PC-3 (cell line): ENCODE measurements at places on chromosomes 6 and 20. TPM values are rescaled to one million over a fixed set of nuclear protein-coding genes. Genes with fewer than 3 reads are reported as not detected.

Gene SULF2
- total RNA-seq: 340 and 372 TPM in 2 replicates

Gene COL19A1
- not detected in 2 replicates for total RNA-seq

Gene DACT2
- not detected in 2 replicates for total RNA-seq

Gene CRISP3
- total RNA-seq: not detected in 2 replicates

Gene RFX6
- total RNA-seq: 0.15 and 0.17 TPM in 2 replicates

Gene PBOV1
- total RNA-seq: not detected in 2 replicates

Gene ATAT1
- total RNA-seq: 4.6 and 6.1 TPM in 2 replicates

Gene CST2
- total RNA-seq: not detected in 2 replicates

DNA sequence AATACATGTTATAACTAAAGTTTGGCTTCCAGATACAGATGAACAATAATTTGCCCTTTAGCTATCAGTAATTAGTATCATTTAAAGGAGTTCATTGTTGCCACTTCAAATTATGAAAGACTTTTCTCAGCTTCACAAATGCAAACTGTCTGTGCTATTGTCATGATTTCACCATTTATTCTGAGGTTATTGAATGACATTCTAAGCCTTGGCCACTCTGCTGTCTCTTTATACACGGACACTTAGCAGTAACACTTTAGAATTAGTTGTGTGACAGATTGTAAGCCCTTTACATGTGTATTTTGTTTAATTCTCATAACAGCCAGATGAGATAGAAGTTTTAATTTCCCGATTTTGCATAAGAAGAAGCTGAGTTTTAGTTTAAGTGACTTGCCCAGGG, 176.6 kb downstream of the SLC35F1 start:
- H3K27ac ChIP-seq: no peak overlapping the region
- no peak for DNase-seq
- no peaks in the 10 kb centered on the region for H3K27me3 ChIP-seq
- H3K4me3 ChIP-seq: no peak overlapping the region
- H3K4me1 ChIP-seq: no peaks in the 10 kb centered on the region

DNA sequence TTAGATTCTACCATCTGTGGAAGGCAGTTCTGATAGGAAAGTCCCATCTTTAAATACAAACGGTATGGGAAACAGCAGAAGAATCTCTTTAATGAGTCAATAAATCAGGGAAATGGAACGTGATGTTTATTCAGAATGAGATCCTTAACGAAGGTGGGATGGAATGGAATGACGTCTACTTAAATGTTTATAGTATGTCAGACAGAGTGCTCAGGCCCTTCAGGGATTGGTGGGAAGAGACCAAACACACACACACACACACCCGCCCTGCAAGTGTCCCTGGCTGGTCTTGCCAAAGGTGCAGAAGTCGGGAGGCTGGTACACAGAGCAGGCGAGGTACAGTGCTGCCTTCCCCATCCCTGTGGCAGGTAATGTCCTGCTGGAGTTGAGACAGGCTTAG, 164.0 kb downstream of the FARS2 start:
- DNase-seq: no peak
- H3K36me3 ChIP-seq: no peaks in the 10 kb centered on the region
- no peaks in the 10 kb centered on the region for H3K4me1 ChIP-seq
- H3K27me3 ChIP-seq: no peaks in the 10 kb centered on the region

DNA sequence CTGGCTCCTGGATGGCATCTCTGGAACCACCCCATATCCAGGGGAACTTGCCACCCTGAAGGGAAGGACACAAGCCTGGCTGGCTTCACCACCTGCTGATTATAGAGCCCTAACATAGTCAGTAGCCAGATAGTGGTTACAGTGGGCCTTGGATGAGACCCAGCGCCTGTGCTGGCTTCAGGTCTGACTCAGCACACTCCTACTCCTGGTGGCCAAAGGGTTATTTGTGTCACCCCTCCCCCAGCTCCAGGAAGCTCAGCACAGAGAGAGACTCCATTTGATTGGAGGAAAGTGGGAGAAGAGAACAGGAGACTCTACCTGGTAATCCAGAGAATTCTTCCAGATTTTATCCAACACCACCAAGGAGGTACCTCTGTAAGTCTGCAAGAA, 12.8 kb downstream of the SNX14 start:
- peak overlapping the region; percentile 28; the same call in 1 of the 2 replicates for H3K4me3 ChIP-seq
- peak overlapping the region; percentile 94 for H3K27ac ChIP-seq
- DNase-seq: peak; percentile 66
- H3K36me3 ChIP-seq: no peaks in the 10 kb centered on the region
- H3K4me1 ChIP-seq: peaks cover 31% of the 10 kb centered on the region

DNA sequence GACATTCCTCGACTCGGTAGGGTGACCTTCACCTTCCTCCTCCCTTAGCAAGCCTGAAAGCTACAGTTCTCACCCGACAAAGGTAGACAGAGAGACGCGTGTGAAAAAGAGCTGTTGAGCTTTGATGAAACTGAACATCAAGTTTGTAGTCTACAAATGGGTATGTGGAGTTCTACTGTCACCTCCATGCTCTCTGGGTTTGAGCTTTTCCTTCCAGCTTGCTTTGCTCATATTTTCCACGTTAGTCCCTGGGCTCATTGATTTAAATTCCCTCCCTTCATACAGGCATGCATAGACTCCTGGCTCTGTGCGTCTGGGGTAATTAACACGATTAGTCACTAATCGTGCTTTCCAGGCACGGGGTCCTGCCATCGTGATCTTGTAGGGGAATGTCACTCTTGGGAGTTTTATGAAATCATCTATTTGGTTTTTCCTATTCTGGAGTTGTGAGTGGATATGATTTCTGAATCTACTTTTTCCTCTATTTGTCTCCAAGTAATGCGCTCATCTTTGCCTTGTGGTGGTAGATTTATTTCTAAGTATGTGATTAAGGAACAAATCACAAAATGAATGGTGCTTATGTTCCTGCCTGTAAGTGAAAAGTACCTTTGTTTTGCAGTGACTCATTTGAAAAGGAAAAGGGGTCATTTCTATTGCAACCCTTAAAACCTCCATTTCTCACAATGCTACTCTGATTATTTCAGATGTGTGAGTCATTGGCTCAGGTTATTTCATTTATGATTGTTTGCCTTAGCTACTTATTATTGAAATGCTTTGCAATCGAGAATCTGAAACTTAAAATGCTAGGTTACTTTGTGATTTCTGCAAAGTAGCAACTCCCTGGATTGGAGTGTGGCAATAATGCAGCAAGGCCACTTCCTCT, 154.6 kb downstream of the ZDHHC14 start:
- no peaks in the 10 kb centered on the region for H3K36me3 ChIP-seq
- H3K27ac ChIP-seq: peak overlapping the region; percentile 83
- peak overlapping the region; percentile 34; the same call in 1 of the 2 replicates for H3K4me3 ChIP-seq
- peaks cover 17% of the 10 kb centered on the region for H3K4me1 ChIP-seq

GRCh38 chr20:62929051-62929538, 2.8 kb upstream of the DIDO1 start:
- peaks cover 18% of the 10 kb centered on the region for H3K4me1 ChIP-seq
- H3K4me3 ChIP-seq: peak overlapping the region; percentile 46; the same call in 1 of the 2 replicates
- peak; percentile 34 for DNase-seq
- H3K27me3 ChIP-seq: no peaks in the 10 kb centered on the region
- H3K27ac ChIP-seq: no peak overlapping the region

- DNase-seq: peak; percentile 67
- H3K36me3 ChIP-seq: 0 out of 2 replicates have a peak, but pooled peaks cover 4% of the 10 kb centered on the region
- peak overlapping the region; percentile 51 for H3K4me3 ChIP-seq
- H3K4me1 ChIP-seq: peaks cover 31% of the 10 kb centered on the region
- H3K27me3 ChIP-seq: no peaks in the 10 kb centered on the region
Observed at GRCh38 chr6:158475344-158476302, 84.3 kb upstream of the TMEM181 start.

GRCh38 chr6:72040111-72040510, 153.8 kb downstream of the RIMS1 start:
- H3K4me1 ChIP-seq: no peaks in the 10 kb centered on the region
- no peaks in the 10 kb centered on the region for H3K36me3 ChIP-seq
- 0 out of 2 replicates have a peak, but pooled peaks cover 2% of the 10 kb centered on the region for H3K27me3 ChIP-seq
- no peak overlapping the region for H3K4me3 ChIP-seq
- no peak overlapping the region for H3K27ac ChIP-seq
- no peak for DNase-seq

- no peak overlapping the region for H3K27ac ChIP-seq
- no peaks in the 10 kb centered on the region for H3K27me3 ChIP-seq
- no peak overlapping the region for H3K4me3 ChIP-seq
- no peaks in the 10 kb centered on the region for H3K4me1 ChIP-seq
- no peak for DNase-seq
- no peaks in the 10 kb centered on the region for H3K36me3 ChIP-seq
Observed at GRCh38 chr6:37777272-37777834, 42.2 kb upstream of the ZFAND3 start.

- H3K27me3 ChIP-seq: no peaks in the 10 kb centered on the region
- peak; percentile 71 for DNase-seq
- H3K4me3 ChIP-seq: peak overlapping the region; percentile 80
Observed at GRCh38 chr20:62366370-62367135, 559 bp downstream of the LAMA5 start.

GRCh38 chr20:13260650-13261279, 39.7 kb downstream of the ISM1 start:
- no peak for DNase-seq
- H3K36me3 ChIP-seq: no peaks in the 10 kb centered on the region

DNA sequence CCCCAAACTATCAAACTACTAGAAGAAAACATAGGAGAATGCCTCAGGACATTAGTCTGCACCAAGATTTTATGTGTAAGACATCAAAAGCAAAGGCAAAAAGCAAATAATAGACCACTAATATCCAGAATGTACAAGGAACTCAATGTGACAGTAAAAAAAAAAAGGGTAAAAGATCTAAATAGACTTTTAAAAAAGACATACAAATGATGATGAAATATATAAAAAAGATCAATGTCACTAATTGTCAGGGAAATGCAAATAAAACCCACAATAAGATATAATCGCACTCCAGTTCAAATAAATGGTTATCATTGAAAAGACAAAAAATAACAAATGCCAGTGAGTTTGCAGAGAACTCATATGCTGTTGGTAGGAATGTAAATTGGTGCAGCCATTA, 118.3 kb upstream of the DUSP22 start:
- peaks cover 7% of the 10 kb centered on the region; the same call in 1 of the 2 replicates for H3K27me3 ChIP-seq
- H3K27ac ChIP-seq: no peak overlapping the region

- H3K36me3 ChIP-seq: no peaks in the 10 kb centered on the region
- H3K27me3 ChIP-seq: no peaks in the 10 kb centered on the region
- H3K4me1 ChIP-seq: peaks cover 26% of the 10 kb centered on the region
Observed at GRCh38 chr6:5497896-5498578, 236.7 kb downstream of the FARS2 start.

GRCh38 chr6:11750682-11751081, 27.9 kb downstream of the ADTRP start:
- no peak overlapping the region for H3K27ac ChIP-seq
- H3K36me3 ChIP-seq: no peaks in the 10 kb centered on the region
- DNase-seq: no peak
- H3K27me3 ChIP-seq: no peaks in the 10 kb centered on the region
- no peaks in the 10 kb centered on the region for H3K4me1 ChIP-seq

DNA sequence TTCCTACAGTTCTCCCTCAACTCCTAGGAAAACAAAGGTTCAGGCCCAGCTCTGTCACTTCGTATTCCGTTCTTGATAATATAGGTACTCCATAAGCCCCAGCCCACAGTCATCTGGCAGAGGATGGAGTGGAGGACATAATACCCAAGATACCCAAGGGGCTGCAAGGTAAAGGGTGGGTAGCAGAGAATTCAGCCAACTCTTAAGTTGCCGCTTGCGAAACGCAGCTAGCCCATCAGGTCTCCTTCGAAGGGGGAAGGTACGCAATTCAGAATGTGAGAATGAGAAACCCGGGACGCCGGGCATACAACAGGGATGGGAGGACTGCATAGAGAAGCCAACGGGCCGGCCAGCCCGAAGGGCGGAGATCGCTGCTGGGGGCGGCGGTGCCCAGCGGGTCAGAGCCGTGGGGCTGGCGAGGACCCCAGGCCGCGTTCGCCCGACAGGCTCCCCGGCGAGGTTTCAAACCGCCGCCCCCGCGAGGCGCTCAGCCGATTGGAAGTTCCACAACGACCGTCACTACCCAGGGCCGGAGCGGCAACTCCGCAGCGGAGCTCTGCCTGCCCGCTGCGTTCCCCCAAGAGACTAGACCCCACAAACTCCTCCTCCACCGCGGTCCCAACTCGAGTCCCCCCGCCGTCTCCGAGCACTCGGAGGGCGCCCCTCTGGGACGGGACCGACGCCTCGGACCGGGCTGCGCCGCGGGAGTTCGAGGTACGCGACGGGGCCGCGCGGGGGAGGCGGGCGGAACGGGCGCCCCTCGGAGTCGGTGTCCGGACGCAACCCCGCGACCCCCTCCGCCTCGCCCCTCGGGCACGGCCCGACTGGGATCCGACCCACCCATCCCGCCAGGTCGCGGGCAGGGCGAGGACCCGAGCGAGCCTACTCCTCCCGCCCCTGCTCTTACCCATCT, 911 bp downstream of the CDK19 start:
- peak overlapping the region; percentile 86; the same call in 1 of the 2 replicates for H3K27ac ChIP-seq
- H3K36me3 ChIP-seq: no peaks in the 10 kb centered on the region
- peak overlapping the region; percentile 94 for H3K4me3 ChIP-seq
- DNase-seq: peak; percentile 12

- no peaks in the 10 kb centered on the region for H3K36me3 ChIP-seq
- no peak overlapping the region for H3K27ac ChIP-seq
- no peaks in the 10 kb centered on the region for H3K27me3 ChIP-seq
- peaks cover 4% of the 10 kb centered on the region; the same call in 1 of the 2 replicates for H3K4me1 ChIP-seq
- no peak overlapping the region for H3K4me3 ChIP-seq
- no peak for DNase-seq
Observed at GRCh38 chr6:118645395-118645794, 6.0 kb downstream of the CEP85L start.

GRCh38 chr6:138541823-138542481, 42.7 kb upstream of the NHSL1 start:
- peaks cover 3% of the 10 kb centered on the region; the same call in 1 of the 2 replicates for H3K4me1 ChIP-seq
- DNase-seq: no peak
- H3K27ac ChIP-seq: no peak overlapping the region
- no peak overlapping the region for H3K4me3 ChIP-seq
- no peaks in the 10 kb centered on the region for H3K36me3 ChIP-seq

GRCh38 chr6:122809001-122809400, 19.9 kb downstream of the SMPDL3A start:
- H3K4me1 ChIP-seq: no peaks in the 10 kb centered on the region
- DNase-seq: no peak
- H3K27me3 ChIP-seq: no peaks in the 10 kb centered on the region
- H3K27ac ChIP-seq: no peak overlapping the region
- H3K4me3 ChIP-seq: no peak overlapping the region
- H3K36me3 ChIP-seq: no peaks in the 10 kb centered on the region

DNA sequence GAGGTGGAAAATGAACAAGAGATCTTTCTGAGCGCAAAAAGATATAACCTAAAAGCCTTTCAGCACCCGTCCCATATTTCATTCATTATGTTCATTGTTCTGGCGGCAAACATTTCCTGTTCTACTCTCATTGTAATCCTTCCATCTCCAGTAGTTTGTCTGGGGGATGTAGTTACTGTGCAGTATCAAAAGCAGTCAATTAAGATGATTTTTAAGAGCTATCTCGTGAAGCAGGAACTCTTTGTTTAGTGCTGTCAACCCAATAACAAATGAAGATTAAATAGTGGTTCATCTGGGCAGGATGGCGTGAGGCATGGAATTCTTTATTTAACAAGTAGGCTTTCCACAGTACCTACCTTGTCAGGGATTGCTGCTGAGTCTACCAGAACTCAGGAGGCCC, 876.7 kb downstream of the HACE1 start:
- H3K27me3 ChIP-seq: no peaks in the 10 kb centered on the region
- no peaks in the 10 kb centered on the region for H3K36me3 ChIP-seq
- H3K4me3 ChIP-seq: no peak overlapping the region
- H3K4me1 ChIP-seq: peaks cover 11% of the 10 kb centered on the region
